NCI-H1105 (cell line): ENCODE measurements at places on chromosomes 7 and 10.

DNA sequence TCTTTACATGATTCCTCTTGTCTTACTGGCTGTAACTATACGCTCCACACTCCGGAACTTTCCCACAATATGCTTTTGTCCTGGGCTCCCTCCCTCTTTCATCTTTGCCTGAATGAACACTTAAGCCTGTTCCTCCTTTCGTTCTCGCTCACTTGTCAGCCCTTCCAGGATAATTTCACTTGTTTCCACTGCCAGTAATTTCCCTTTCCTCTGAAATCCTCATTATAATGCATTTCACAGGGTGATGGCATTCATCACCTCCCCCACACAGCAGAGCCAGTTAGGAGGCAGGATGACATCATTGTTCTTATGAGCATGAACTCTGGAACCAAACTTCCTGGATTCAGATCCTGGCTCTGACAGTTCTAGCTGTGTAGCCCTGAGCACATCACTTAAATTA, 372.6 kb downstream of the GPR158 start:
- no peak for DNase-seq

DNA sequence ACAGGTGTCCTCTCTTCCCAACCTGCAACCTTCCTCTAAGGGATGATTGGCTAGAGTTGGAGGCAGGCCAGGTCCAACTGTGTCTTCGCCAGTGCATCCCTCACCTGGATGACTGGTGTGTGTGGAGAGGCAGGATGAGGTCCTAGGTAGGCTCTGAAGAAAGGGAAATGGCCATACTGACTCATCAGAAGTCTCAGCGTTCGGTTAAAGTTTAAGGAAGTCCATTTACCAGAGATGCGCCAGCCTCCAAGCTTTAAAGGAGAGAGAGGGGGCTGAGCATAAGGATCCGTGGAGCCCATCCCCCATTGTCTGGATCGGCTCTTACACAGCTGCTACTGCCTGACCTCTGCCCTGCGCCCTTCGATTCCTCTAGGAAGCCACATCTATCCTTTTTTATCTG, 4.4 kb downstream of the KEL start:
- no peak for DNase-seq

DNA sequence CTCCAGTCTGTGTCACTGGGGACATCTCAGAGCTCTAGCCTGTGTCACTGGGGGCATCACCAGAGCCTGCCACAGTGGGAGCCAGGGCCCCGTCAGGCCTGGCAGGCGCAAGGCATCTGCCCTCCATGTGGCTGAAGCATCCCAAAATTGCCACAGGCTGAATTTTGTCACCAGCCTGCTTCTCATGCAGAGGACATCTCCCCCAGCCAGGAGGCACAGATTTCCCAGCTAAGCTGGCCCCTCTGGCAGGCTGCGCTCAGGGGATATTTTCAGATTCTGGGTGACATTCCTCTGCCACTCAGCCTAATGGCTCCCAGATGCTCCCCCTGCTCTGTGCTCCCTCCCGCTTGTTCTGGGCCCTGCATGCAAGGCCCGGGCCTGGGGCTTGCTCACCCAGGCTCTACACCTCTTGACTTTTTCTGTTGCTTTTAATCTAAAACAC, 64.6 kb downstream of the COL13A1 start:
- no peak for DNase-seq

- no peak for DNase-seq
Observed at GRCh38 chr10:98646998-98647917, 200.5 kb upstream of the HPS1 start.

DNA sequence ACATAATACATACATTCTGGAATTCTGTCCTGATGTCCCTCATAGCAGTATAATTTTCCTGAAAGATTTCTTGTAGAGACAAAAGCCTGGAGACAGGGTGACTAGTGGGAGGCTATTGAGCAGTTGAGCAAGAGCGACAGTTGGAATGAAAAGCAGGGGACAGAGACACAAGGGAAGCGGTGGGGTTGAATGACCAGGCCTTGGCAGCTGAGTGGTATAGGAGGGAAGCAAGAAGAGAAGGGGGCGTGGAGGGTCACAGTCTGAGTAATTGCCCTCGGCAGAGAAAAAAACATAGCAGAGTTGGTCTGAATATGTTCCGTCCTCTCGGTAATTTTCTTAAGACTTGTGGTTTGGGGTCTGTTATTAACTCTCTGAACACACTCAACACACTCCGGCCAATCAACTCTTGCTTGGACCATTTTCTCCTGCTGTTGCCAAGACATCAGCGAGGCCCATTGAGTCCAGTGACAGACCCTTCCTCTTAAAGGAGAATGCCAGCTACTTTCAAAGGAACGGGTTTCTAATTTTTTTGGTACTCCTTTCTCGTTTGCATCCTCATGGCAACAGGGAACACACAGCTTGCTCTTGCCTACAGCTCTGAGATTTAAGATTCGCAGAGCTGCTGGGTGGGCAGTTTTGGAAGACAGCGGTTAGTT, 5.3 kb upstream of the ACTR3B start:
- DNase-seq, result no peak

- no peak for DNase-seq
Observed at GRCh38 chr7:34165927-34166550, 260.7 kb downstream of the BMPER start.

- no peak for DNase-seq
Observed at GRCh38 chr10:131830446-131831130, 70.2 kb upstream of the PPP2R2D start.
